ENCODE measurements at places on chromosomes 3 and 15.
A peak's percentile ranks its signal among the peaks of the same experiment; 100 is the strongest.

DNA sequence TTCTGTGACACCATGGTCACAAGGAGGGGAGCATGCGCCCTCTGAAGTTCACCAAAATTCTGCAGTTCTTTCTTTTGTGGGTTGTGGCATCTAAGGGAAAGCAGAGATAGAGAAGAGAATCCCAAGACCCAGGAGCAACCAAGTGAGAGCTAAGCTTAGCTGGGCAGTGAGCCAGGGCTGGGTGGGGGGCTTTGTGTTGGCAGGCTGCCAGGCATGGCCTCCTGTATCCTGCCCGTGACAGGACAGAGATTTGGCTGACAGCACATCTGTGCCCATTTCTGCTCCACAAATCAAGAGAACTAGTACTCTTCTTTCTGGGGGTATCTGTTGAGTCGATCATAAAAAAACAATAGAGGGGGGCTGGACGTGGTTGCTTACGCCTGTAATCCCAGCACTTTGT is 66.2 kb downstream of the NMNAT3 start:
- DNase-seq = no peak

DNA sequence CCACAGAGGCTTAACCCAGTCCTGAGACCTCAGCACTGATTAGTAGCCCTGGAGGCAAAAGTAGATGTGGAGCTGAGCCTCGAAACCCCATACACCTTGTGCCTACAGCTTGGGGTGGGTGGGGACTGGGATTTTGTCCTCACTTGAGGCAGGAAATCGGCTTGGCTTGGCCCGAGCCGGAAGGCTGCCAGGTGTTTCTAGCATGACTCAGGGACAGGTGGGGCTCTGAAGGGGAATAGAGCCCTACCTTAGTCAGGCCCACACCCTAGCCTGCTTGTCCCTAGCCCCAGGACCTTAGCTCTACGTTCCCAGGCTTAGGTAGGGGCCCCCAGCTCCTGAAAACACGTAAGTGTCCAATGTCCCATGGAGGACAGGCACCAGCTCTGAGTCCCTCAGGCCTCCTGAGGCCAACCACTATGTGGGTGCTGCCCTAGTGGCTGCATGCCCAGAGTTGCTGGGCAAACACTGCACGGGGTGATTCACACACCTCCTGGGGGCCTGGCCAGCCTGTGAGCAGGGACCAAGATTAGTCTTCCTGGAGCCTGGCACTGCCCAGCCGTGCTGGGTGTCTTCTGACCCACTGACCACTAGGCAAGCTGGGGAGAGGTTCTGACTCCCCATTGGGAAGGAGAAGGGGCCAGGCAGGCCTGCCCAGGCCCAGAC is 3.1 kb downstream of the MST1R start:
- DNase-seq = no peak

GRCh38 chr3:129560911-129561594 is 18.1 kb downstream of the H1-8 start:
- DNase-seq = peak; percentile 45

- no peak for DNase-seq
Measured at GRCh38 chr15:100198442-100198841, 143.3 kb downstream of the ADAMTS17 start.

GRCh38 chr3:160081958-160082533 is 93.4 kb downstream of the IL12A start:
- no peak for DNase-seq

- no peak for DNase-seq
Measured at GRCh38 chr3:61178167-61178566, 73.1 kb downstream of the FHIT start.

GRCh38 chr15:84840255-84840654 is 23.1 kb downstream of the ALPK3 start:
- no peak for DNase-seq

DNA sequence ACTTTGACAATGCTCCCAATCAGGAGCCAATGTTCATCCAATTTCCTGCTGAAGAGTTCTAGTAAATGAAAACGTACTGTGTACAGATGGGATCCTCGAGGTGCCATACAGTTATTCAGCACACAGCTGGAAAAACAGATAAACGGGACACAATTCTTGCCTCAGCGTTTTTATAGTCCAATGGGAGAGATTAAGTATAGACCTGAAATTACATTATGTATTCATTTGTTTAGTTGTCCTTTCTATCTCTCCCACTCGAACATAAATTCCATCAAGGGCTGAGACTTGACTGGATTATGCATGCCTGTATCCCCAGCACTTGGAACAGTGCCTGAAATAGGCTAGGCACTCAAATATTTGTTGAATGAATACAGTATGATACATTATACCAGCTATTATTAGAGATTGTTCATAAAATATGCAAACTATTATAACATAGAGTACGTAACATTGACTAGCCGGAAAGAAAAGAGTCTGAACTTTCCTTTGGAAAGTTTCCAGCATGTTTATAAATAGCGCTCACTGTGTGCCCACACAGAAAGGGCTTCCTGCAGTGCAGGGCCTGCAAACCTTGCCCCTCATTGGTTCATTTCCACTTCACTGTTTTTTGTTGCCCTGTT is 27.4 kb upstream of the SNTN start:
- DNase-seq = peak; percentile 96

DNA sequence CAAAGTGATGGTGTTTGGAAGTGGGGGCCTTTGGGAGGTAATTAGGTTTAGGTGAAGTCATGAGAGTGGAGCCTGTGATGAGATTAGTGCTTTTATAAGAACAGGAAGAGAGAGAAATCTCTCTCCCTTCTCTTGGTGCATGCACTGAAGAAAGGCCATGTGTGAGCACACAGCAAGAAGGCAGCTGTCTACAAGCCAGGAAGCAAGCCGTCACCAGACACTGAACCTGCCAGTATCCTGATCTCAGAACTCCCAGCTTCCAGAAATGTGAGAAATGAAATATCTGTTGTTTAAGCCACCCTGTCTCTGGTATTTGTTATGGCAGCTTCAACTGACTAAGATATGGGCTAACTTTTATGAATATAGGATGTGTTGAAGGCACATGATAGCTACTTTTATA is 72.6 kb downstream of the REC114 start:
- no peak for DNase-seq

DNA sequence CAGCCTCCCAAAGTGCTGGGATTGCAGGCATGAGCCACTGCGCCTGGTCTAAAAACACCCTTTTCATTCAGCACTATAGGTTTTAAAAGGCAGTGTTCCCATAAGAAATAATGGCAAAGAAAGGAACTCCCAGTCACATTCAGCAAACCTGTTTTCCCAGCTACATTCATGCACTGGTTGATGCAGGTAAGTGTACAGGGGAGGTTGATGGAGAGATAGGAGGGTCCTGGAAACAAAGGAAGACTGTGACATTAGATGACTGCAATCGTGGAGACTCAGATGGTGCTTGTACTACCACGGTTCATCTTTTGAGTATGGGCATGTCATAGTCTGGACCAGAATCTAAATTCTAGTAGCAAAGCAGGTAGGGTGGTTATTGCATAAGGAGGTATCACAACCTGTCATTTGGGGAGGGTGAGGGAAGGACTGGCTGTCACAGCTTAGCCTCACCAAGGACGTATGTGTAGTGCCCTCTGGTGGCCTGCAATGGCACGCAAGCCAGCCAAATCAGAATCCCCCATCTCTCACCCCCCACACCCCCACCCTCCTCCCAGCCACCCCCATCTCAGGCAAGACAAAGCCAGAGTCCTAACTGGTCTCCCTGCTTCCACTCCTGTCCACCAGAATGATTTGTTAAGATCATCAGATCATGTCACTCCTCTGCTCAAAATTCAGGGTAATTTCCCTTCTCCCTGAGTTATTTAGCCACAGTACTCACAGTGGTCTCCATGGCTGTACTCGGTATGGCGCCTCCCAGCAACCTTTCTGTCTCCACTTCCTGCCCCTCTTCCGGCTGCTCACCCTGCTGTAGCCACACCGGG is 28.8 kb upstream of the UBL7 start:
- peak; percentile 35 for DNase-seq

- peak; percentile 89 for DNase-seq
Measured at GRCh38 chr3:184777566-184778356, 34.2 kb upstream of the VPS8 start.

DNA sequence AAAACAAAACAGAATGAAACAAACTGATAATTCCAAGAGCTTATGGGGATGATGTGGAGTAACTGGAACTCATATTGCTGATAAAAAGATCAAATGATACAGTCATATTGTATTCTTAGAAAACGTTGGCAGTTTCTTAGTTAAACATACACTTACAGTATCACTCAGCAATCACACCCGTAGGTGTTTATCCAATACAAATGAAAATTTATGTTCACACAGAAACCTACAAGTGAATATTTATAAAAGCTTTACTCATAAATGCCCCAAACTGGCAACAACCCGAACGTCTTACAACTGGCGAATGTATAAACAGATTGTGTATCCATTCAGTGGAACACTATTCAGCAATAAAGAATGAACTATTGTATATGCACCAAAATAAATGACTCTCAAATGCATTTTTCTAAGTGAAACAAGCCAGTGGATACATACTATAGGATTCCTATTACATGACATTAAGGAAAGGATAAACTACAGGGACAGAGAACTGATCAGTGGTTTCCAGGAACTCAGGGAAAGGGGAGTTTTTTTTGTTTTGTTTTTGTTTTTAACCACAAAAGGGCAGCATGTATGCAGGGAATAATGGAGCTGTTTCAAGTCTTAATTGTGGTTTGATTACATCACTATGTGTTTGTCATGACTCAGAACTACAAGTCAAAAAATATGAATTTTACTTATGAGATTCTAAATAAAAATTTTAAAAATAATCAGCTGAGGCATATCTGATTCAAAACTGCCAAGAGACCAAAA is 71.8 kb upstream of the NDUFB4 start:
- DNase-seq = no peak

DNA sequence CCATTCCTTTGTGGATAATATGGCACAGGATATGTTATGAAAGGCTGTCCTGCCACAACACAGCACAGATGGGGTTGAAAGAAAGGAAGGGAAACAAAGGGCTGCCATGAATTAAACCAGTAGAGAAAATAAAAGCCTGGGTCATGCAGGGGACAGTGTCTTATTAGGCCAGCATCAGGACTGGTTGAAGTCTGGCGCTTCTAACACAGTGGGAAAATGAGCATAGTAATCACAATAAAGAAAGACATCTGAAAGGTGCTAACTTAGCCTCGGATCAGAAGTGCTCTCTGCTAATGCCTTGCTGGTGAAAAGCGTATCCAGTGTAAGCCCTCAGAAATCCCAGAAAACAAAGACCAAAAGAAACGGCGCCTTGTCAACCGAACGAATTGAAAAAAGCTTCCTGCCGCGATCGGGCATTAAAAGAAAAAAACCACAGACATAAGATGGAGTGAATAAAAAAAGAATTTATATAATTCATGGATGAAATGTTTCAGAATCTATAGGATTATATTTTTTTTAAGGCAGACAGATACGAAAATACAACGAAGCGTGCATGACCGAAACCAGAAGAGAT is 566 bp upstream of the MKRN3 start:
- no peak for DNase-seq

- DNase-seq = no peak
Measured at GRCh38 chr15:48559285-48559684, 86.2 kb downstream of the FBN1 start.

DNA sequence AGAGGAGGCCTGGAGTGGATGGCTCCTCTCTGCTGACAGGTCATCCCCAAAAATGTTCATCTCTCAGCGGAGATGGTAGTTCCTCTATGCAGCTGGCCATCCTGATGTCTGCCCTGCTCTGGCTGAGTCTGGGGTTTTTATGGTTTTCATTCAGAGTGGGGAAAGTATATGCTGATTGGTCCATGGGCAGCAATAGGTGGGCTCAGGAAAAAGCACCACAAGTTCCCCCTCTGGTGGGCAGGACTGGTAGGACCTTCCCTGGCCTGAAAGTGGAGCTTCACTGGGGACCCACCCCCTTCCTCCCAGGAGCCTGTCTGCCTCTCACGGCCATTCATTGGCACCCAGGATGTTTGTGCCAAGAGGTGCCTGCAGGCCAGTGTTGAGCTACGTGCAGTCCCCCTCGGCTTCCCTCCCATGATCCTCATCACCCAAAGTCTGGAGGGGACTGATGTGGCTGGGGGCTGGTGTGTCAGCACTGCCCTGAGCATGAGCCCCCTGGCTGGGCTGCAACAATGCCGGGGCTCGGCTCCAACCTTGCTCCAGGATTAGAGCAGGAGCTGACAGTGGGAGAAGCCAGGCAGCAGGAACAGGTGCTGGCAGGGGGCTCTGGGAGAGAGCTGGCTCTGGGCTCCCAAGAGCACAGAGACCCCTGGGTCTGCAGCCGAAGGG is 13.1 kb upstream of the BLOC1S6 start:
- no peak for DNase-seq

- no peak for DNase-seq
Measured at GRCh38 chr15:89142423-89142822, 54.2 kb downstream of the ABHD2 start.

Data from kidney capillary endothelial cell (primary cell).